Activated naive CD8-positive, alpha-beta T cell treated with anti-CD3 and anti-CD28 coated beads, Interleukin-2, amount 10 ng/mL, durations not matched to agents 7 days and 5 days (primary cell): ENCODE measurements at places on chromosomes 1 and 21. TPM values are rescaled to one million over a fixed set of nuclear protein-coding genes. Genes with fewer than 3 reads are reported as not detected.

Gene TSTD1
- total RNA-seq = 84.9 TPM

Gene RGS18
- 0.62 TPM for total RNA-seq

Gene LINGO4
- 0.14 TPM for total RNA-seq

Gene EVA1C
- 12.4 TPM for total RNA-seq

Gene CASQ1
- total RNA-seq = not detected

Gene KLF17
- total RNA-seq = not detected

Gene PODN
- not detected for total RNA-seq

Gene MYOC
- total RNA-seq = not detected

Gene SLAMF6
- total RNA-seq = 43.0 TPM

Gene KRTAP6-2
- not detected for total RNA-seq

Gene KIF21B
- total RNA-seq = 143 TPM

Gene CFHR3
- not detected for total RNA-seq

Gene SPRR2D
- not detected for total RNA-seq

Gene VAV3
- 6.9 TPM for total RNA-seq

Gene CNIH3
- total RNA-seq = 2.2 TPM

Gene GJC2
- total RNA-seq = 7.7 TPM

Gene AGT
- total RNA-seq = not detected

Gene SPATA21
- not detected for total RNA-seq

Gene ADAMTS5
- not detected for total RNA-seq

Gene DPT
- total RNA-seq = not detected

Gene CSF3R
- 0.37 TPM for total RNA-seq

Gene RGS1
- 15.3 TPM for total RNA-seq

Gene OR14K1
- not detected for total RNA-seq

Gene MXRA8
- 1.2 TPM for total RNA-seq

Gene RBM11
- 3.5 TPM for total RNA-seq

Gene MAP1LC3C
- not detected for total RNA-seq

Gene LCE1A
- not detected for total RNA-seq

Gene FCGR3A
- 2.3 TPM for total RNA-seq

Gene AUNIP
- total RNA-seq = 4.8 TPM

Gene BACE2
- 5.2 TPM for total RNA-seq

Gene FCGR2B
- 0.33 TPM for total RNA-seq

Gene CHIA
- not detected for total RNA-seq

Gene NBPF4
- total RNA-seq = 0.20 TPM

Gene LMX1A
- not detected for total RNA-seq
